T-helper 1 cell (primary cell): ENCODE measurements at places on chromosomes 4 and X.

- DNase-seq, result no peak
Observed at GRCh38 chr4:26863512-26863911, 2.9 kb downstream of the STIM2 start.

DNA sequence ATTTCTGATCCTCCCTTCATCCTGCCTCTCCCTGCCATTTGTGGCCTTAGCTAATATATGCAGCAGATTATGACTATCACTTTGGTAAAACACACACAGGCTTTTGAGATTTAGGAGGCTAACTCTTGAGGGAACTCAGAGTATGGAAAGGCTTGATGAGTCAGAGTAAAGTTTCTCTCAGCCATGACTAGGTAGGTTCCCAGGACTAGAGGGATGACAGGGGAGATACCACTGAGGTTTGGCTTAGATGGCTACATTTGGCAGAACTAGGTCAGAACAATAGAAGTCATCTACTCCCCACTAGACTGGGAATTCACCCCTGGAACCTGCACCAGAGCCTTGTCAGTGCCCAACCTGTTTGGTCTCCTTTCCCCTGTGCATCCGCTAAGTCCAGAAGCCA lies 585.7 kb downstream of the TLL1 start:
- no peak for DNase-seq

GRCh38 chrX:54352677-54353076 lies 5.2 kb downstream of the WNK3 start:
- no peak for DNase-seq

GRCh38 chr4:10342866-10343265 lies 114.4 kb downstream of the ZNF518B start:
- DNase-seq, result no peak

GRCh38 chrX:96433409-96434077 lies 251.1 kb upstream of the DIAPH2 start:
- DNase-seq, result no peak

DNA sequence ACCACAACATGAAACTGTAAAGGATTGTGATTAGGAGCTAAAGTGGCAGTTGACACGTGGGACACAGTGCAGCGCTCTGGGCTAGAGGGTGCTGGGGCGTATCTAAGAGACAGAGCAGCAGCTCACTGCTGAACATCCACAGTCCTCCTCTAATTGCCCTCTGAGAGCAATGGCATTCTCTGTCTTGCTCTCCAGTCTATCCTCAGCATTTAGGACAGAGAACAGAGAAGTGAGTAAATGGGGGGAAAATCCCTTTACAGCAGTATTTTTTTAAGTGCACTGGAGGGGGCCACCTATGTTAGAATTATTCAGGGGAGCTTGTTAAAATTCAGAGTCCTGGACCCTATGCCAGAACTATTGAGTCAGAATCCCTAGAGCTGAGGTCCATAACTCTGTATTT lies 4.2 kb upstream of the TMEM154 start:
- DNase-seq, result no peak

GRCh38 chr4:102253860-102254259 lies 91.4 kb downstream of the SLC39A8 start:
- DNase-seq, result no peak

DNA sequence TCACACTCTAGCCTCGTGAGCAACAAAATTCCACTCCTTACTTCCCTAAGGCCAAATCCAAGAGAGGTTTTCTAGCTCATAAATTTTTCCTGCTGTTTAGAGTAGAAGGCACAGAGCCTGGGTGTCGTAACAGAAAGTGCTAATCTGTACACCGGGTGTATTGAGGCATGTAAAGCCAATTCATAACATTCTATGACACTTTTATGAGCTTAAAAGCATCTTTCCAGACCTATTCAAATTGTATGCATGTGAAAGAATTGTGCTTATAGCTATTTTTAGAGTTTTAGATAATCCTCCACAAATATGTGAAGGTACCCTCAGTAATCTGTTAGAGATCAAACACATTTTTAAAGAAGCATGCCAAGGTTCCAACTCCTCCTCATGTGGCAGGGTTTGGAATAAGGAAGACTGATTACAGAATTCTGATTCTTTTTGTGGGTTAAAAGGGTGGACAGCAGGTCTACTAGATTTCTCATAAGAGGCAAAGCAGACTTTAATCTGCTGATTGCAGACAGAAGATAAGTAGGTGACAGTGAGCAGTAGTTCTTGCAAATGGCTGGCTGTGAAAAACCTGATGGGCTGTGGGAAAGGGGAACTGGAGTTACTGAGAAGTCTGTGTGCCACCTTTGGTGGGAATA lies 25.5 kb upstream of the LRCH2 start:
- no peak for DNase-seq

DNA sequence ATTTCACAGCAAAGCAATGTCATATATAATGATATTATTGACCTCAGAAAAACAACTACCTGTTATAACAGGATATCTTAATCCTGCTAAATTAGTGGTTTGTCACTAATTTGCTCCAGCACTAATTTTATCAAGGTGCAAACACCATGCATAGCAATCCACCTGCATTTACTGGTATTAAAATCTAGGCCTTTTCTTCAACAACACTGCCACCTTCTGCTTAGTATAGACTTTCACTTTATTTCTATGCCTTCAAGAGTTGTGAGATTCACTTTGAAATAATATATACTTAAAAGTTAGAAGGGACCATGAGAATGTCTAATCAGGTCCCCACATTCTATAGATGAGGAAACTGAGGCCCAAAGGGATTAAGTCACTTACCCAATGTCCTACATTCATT lies 82.1 kb upstream of the IQCM start:
- no peak for DNase-seq

DNA sequence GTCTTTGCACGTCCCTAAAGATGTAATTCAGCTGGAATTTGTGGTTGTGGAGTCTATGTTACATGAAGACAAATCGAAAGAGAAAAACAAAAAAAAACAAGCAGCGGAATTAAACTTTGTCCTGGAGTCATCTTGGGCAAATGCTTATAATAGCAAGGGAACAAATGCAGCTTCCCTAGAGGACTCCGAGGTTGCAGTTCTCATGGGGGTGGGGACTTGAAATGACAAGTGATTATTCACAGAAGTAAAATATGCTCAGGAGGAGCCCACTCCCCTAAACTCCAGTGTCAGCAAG lies 362.4 kb downstream of the ARHGAP24 start:
- DNase-seq, result no peak

- no peak for DNase-seq
Observed at GRCh38 chr4:152243206-152243605, 292.7 kb downstream of the FBXW7 start.

DNA sequence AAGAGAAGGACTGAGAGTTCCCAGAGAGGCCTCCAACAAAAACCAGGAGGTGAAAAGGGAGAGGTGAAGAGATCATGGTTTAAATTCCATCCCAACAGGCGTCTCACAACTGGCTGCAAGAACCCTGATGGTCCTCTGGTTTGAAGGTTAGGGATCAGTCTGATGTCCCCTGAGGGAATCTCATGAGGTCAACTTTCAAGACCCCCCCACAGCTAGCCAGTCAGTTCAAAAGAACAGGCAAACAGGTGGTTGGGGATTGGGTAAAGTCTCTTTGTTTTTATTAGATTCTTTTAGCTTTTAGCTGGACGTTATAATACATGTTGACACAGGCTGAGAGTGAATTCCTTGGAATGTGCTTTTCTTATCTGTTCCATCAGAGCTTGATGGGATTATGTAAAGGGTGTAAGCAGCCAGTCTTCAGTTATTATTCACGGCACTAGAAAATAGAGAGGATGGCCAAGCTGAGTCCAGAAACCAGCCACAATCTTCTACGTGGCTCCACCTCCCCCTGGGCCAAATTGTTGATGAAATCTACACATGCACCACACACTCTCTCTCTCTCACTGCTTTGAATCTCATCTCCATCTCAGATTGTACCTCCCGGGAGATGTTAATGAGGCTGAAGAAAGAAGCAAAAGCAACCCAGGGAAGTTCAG lies 20.8 kb downstream of the ENPP6 start:
- DNase-seq, result no peak

DNA sequence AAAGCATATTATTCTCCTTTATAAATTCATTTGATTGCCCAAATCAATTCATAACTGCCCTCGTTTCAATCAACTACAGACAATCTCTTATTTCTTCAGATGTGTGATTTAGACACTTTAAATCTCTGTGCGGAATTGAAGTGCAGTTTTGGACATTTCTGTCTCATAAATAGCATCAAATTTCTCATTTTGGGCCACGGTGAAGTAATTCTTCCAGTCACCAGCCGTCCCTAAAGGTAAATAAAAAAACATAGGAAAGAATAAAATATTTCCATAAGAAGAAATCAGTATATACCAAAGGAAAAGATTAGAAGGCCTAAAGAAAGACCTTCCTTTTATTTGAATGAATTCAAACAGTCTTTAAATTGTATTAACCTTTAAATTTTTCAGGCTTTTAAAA lies 33.4 kb downstream of the SULT1B1 start:
- DNase-seq, result no peak

- no peak for DNase-seq
Observed at GRCh38 chrX:63330681-63331080, 20.5 kb downstream of the SPIN4 start.

DNA sequence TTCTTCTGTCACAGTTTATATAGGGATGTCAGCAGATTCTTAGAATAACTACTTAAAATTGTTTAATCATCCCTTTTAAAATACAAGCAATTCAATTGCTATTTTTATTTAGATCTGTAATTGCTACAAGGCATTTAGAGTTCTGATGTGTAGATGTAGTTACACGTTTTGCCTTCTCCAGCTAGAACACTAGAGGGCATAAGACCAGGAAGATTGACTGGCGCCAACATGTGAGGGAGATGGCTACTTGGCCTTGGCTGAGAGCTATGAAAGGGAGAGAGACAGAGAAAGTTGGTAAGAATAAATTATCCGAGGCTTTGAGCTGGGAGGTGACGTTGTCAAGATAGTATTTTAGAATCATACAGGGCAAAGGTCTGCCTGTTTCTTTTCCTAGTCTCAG lies 563.7 kb upstream of the PRKX start:
- DNase-seq, result no peak

DNA sequence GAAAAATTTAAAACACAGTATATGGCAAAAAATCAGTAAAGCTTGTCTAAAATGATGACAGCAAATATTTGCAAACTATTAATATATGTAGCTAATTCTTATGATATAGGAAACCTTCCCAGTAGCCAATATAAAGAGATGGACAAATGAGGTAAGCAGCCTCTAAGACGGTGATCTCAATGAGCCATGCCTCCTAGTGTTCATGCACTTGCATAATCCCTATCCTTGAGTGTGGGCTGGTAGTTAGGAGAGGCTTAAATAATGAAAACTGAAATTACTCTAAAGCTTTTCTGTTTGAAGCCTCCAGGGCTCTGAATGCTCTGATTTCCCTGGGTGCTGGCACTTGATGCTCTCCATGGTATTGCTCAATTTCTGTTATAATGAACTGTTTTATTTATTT lies 24.6 kb upstream of the ARMCX4 start:
- no peak for DNase-seq

GRCh38 chr4:48081196-48081595 lies 52.9 kb downstream of the TXK start:
- DNase-seq, result no peak

DNA sequence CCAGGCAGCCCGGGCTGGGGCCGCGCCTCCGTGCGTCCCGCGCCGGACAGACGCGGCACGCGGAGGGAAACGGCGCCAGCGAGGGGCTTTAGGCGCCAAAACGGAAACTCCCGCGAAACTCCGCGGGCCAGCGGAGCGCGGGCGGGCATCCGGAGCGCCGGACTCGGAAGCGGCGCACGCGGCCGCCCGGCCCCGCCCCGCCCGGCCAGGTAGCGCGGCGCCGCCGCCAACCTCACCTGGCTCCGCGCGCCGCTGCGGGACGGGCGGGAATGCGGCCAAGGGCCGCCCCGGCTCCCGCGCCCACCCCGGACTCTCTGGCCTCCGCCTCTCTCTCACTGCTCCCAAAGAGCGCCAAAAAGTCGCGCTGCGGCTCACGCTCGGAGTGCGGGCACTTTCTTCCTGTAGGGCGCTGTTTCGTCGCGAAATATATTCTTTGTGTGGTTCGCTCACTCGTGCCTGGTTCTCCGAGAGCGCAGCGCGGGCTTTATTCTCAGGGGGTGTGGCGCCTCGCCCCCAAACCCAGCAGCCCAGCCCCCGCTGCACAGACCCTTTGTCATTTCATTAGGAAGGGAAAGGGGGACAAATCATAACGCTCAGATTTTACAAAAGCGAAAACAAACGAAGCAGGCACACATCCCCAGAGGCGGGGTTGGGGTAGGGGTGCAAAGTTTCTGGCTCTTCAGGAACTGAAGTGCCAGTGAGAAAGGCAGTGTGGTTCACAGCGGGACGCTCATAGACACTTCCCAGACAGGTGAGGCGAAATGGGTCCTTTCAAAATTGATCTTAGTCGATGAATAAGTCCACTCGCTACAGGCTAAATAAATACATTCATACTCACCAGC lies 961 bp upstream of the MBNL3 start:
- DNase-seq, result peak; percentile 21

DNA sequence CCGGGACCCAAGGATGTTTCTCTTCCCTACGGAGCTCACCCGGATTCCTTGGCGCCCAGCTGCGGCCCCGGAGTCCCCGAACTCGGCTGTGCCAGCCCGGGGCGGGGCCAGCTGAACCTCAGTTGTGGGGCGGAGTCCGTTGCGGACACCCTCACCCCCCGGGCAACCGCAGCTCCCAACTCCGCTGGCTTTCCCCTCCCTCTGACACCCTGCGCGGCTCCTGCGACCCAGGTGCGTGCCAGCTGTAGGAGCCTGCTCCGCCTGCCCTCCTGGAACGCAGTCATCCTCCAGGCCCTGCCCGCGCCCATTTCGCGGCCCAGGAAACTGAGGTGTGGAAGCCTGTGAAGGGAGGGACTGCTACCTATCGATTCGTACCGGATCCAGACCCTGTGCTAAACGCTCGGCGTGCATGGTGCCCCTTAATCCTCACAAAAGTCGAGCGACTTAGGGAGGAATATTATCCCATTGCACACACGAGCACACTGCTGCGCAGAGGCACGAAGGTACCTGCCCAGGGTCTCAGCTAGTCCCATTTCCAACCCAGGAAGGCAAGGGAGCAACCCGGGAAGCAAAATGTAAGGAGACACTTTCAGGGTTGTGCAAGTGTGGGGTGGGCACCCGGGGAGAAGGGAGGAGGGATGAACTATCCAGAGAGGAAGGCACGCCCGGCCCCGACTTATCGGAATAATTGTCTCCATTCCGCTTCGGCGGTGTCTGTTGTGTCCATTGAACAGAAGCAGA lies 12.3 kb downstream of the MSX1 start:
- DNase-seq, result no peak

- DNase-seq, result no peak
Observed at GRCh38 chrX:38750551-38750950, 50.7 kb upstream of the MID1IP1 start.

- no peak for DNase-seq
Observed at GRCh38 chr4:72761368-72762038, 192.5 kb upstream of the ADAMTS3 start.

DNA sequence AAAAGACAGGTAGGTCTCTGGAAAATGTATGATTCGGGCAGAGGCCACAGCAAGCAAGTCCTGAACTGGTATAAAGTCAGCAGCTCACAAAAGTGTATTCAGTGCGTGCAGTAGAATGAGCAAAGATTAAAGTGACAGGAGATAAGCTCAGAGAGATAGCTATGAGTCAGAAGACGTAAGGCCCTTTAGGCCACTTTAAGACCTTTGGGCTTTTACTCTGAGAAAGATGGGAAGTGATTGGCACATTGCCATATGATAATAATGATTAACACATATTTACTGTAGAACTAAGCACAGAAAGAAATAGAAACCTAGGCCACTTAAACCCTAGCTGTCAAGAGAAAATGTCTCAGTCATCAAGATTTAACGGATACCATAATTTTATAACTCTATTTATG lies 51.7 kb downstream of the TBCK start:
- no peak for DNase-seq

- no peak for DNase-seq
Observed at GRCh38 chrX:80335062-80335830, 85.0 kb upstream of the TENT5D start.
